ENCODE measurements at places on chromosomes 6 and 20.

DNA sequence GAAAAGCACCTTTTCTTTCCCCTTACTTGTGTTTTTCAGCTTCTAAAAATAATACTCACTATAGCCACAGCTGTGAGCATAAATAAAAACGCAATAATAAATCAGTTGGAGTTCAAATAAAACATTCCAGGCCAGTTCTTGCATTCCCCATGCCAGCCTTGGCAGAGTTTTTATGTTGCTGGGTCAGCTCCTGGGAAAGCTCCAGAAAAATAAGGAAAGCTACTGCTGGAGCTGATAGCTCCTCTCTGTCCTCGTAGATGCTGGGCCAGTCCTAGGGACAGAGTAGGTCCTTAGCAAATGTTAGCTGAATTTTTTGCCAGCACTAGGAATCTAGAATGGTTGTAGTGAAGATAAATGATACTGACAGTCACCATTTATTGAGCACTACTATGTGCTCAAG lies 389.0 kb upstream of the SYNCRIP start:
- no peak for DNase-seq

- no peak for DNase-seq
Observed at GRCh38 chr6:46466570-46466969, 24.7 kb downstream of the RCAN2 start.

DNA sequence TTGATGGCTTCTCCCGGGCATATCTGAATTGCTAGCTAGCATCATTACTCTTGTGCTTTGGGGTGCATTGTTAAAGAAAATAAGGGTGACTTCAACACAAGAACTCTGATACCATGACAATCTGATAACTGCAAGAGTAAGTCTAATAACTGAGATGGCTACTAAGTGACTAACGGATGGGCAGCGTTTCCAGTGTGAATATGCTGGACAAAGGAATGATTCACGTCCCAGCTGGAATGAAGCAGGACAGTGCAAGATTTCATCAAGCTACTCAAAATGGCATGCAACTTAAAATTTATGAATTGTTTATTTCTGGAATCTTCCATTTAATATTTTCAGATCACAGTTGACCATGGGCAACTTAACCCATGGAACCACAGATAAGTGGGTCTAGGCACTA lies 31.7 kb downstream of the MOXD1 start:
- peak; percentile 75 for DNase-seq

- peak; percentile 50 for DNase-seq
Observed at GRCh38 chr6:52491203-52492069, 71.3 kb downstream of the EFHC1 start.

GRCh38 chr6:163837691-163838431 lies 423.3 kb downstream of the QKI start:
- DNase-seq, result no peak

GRCh38 chr20:38854654-38855066 lies 49.2 kb downstream of the PPP1R16B start:
- DNase-seq, result no peak

DNA sequence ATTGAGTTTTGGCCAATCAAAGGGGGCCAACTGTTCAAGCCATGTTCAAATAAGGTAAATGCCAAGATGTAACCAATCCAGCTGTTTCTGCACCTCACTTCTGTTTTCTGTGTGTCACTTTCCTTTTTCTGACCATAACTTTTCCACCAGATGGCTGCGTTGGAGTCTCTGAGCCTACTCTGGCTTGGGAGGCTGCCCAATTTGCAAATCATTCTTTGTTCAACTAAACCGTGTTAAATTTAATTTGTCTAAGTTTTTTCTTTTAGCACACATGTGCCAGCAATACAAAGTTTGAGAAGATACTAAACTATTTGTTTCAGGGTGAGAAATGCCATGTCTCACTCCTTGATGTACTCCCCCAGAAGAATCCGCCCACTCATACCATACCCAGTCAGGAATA lies 52.1 kb downstream of the IYD start:
- no peak for DNase-seq

DNA sequence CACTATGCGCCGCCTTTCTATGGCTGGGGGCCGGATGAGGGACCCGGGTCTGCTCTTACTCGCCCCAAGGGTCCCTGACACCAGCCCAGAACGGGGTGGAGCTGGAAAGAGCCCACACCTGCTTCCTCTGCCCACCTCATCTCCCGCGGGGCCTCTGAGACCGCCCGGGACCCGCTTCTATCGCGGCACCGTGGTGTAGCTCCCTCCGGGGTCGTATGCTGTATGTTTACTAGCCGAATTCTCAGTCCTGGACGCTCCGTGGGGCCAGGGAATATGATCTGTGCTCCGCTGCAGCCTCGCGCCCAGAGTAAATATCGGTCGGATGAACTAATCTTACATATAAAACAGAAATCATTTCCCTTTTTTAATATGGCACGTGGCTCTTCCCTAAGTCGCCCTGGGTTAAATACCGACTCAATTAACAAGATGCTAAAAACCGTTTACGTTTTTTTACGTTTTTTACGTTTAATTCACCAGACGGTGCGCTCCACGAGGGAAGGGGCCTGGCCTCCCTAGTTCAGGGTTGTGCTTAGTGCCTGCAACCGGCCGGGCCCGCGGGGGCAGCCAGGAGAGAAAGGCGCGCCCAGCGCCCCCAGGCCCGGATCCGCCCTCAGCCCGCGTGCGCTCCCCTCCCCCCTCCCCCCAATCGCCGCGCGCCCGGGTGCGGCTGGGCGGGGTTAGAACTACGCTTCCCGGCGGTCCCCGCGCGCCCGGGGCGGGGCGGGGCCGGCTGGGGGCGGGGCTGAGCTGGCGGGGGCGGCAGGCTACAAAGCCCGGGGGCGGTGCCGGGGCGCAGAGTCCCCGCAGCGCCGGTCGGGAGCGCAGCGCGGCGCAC lies at the start of gene RBM38:
RBM38 (plus strand) TSS at position 793 of the 835 bp plus-strand sequence. CDS start 186 bp downstream, outside the sequence.
- peak; percentile 59 for DNase-seq

DNA sequence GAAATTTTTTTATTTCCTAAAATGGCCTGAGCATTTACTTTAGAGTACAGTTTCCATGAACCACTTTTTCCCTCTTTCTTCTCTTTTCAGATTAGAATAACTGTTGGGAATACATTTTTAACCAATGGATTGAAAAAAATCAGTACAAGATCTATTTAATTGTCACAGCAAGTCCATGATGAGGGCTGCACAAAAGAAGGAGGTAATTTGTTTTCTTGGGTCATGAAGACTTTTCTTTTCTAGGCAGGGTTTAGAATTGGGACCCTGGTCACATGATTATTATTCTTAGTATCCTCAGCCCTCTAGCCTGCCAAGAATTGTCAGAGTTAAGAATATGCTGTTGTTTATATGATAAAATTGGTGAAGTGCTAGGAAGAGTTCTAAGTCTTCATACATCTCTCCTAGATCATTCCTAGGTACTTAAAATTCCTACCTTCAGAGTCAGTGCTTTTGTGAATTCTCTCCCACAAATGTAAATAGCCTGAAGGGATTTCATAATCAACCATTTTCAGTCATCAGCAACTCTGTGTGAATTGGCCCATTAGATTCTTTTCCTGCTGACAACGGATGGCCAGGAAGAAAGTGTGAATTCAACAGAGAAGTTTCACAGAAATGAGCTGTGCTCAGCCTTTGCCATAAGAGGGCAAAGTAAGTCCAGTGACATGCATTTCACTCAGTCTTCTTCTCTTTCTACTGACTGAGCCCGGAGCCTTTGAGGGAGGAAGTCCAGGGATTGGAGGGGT lies 32.4 kb upstream of the TPBG start:
- peak; percentile 29 for DNase-seq

DNA sequence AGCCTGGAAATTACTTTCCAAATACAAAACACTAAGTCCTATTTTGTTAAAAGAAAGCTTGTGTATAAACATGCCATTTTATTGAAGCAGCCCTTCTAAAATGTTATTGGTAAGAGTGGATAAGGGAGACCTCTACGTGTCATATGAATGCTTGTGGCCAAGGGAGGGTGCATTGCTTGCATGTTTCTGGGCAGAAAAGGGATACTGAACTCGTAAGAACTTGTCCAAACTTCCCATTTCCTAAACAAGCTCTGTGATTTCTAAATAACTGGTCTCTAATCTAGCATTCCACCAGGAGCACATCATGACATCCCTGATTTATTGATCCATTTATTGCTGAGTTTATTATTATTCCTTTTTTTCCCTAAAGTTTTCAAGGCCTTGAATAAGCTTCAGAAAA lies 474.1 kb downstream of the CD109 start:
- DNase-seq, result peak; percentile 34

- DNase-seq, result no peak
Observed at GRCh38 chr20:51480507-51481270, 61.8 kb downstream of the NFATC2 start.

- DNase-seq, result peak; percentile 33
Observed at GRCh38 chr6:67287566-67287965, 1347.5 kb upstream of the ADGRB3 start.

DNA sequence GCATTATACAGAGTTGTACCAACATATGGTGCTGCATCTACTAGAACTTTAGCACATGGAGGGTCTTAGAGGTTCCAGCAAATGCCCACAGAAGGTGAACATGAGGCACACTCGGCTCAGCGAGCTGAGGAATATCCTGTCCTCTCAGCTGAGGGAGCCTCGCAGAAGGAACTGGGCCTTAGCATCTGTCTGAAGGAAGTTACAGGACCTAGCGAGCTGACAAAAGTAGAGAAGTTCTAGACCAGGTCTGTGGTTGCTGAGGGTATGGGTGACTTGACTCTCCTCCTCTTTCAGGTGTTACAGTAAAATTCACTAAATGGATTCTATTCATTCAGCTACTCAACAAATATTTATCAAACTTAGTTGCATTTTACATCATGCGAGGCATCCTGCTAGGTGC lies 157.2 kb downstream of the ZDHHC14 start:
- DNase-seq, result no peak

DNA sequence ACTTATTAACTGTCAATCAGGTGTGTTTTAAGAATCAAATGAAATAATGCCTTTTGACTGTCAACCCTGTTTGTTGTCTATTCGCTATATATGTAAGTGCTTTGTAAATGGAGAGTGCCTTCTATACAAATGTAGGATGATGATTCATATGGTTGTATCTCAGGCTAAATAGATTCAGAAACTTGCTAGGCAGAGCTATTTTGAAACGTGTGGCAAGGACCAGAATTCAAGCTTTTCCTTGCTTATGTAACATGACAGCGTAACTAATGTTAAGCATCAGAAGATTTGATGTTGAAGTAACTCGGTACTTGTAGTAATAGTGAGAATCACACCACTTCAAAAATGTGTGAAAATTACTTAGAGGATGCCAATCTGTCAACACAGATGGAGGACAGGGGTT lies 3.4 kb downstream of the OGFRL1 start:
- DNase-seq, result no peak

DNA sequence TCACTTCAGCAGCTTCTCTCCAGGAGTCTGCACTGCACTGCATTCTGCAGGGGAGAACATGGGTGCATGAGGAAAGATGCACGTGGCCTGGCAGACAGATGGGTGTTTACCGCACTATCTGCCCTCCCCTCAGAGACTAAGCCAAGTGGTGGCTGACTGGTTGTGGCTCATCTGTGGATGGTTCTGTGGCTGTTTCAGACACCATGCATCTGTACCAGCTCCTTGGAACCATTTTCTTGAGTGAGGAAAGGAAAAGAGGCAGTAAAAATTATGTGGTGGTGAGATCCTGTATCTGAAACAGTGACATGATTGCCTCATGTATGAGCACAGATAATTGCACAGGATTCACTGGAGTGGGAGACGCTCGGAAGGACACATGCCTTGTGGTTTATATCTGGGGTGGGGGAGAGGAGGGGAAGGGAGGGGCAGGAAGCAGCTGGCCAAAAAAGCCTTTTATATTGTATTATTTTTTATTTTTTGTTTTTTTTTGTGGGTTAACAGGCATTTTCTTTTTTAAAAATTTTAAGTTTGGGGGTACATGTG lies 161.7 kb downstream of the ERMARD start:
- DNase-seq, result no peak

GRCh38 chr20:59829054-59829785 lies 104.2 kb downstream of the SYCP2 start:
- DNase-seq, result no peak

DNA sequence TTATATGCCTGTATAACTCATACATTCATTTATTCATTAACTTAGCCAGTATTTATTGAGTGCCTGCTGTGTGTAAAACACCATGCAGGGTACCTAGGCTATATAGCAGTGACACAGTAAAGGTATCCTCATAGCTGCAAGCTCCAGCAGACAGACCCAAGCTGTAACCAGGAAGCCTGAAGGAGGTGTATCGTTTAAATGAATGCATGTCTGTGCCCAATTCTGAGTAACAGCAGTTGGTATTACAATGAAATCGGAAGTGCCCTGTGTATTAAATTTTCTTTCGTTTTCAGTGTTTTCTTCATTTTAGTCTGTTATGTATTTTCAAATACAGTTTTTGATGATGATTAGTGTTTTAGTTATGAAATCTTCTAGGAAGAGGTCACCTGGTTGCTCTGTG lies 485.8 kb upstream of the SOX4 start:
- no peak for DNase-seq

All from fibroblast of pulmonary artery (primary cell).